ENCODE measurements at places on chromosomes 2 and 18. TPM values are rescaled to one million over a fixed set of nuclear protein-coding genes. Genes with fewer than 3 reads are reported as not detected.

Gene FSHR
- total RNA-seq = not detected

GRCh38 chr2:224308272-224308911, 93.5 kb downstream of the FAM124B start:
- no peak for DNase-seq

DNA sequence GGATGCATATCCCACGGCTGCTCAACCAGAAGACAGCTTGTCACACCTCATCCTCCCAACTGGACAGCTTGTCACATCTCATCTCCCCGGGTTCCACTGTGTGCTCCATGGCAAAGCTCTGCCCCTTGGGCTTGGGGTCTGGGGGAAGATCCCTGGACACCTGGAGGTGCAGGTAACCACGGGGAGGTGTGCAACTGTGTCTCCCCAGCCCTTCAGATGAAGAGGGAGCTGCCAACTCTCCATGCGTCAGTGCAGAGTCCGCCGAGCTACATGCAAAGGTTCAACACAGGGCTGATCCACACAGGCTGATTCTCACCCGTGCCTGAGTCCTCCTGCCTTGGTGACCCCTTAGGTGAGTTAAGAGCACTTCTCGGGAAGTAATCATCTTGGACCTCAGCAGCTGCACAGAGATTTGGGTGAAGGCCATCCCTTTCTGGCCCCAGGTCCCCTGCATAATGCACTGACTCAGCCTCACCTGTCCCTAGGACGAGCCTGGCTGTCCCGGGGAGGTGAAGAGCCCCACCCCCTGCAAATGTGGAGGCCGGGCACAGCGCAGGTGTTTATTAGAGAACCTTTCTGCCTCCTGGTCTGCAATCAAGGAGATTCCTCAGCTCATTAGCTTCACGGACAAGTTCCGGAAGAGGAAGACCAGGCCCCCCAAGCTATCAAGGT, 157.9 kb downstream of the PXDN start:
- DNase-seq = no peak

DNA sequence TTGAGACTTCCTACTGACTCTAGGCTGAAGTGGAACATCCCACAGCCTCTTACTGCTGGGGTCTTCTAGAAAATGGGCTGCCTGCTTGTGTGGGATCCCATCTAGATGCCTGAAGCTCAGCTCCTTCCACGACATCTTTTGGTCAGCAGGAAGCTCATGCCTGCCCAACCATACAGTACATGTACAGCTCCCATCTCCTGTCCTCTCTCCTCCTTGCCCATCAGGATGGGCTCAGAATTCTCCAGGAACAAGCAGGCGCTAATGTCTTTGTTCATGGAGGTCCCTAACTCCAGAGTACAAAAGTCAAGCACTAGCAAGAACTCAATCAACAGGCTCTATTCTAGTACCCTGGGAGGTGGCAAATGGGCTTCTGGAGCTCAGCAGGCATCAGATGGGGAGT, 31.7 kb upstream of the GPR17 start:
- DNase-seq = no peak
